Suprapubic skin (tissue), 4 donors: ENCODE measurements at places on chromosomes 7 and 10.

DNA sequence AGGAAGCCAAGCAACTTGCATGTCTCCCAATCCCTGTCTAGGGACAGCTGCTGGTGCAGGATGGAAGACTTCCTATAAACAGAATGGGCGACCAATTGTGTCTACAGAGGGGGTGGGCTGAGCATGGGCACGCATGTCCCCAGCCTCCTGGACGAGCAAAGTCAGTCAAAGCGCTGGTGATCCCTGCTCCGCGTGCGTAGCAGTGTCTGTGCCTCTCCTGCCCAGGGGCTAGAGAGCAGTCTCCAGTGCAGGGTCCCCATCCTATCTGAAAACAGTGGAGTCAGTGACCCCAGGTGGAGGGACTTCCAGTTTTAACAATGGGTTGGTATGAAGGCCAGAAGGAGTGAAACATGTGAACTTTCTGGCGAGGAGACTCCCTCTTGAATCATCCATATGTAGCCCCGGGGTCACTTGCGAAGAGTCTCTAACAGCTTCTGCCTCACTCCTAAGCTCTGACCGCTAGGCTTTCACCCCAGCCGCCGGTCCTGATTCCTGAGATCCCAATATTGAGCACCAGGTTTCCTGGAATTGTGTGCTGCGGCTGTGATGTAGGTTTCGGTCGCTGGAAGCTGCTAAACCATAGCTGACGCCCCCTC lies 714 bp upstream of the CASP2 start:
- H3K4me3 ChIP-seq, result peak overlapping the region; percentile 84
- no peak for DNase-seq

DNA sequence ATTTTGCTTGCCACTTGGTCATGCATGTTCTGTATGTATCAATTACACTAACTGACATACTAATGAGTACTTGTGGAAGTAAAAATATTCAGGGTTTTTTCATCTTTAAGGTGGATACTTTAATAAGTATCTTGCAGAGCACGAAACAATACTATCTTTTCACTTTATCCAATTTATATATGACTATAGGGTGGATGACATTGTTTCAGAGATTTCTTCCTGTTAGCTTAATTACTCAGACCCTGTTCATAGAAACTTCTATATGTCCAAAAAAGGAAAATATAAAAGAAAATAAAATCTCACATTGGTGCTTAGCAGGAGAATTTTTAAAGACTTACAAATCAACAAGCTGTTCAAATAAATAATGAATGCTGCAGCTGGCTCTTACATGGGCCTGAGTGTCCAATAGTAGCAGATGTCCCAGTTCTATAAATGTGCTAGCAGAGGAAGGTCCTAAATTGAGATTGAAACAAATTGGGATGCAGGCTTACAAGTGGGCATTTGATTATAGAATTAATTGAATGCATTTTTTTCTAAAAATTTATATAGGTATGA lies 91.5 kb upstream of the THSD7A start:
- no peaks in the 10 kb centered on the region for H3K36me3 ChIP-seq
- H3K4me1 ChIP-seq, result no peaks in the 10 kb centered on the region
- H3K27ac ChIP-seq, result no peak overlapping the region
- H3K4me3 ChIP-seq, result no peak overlapping the region
- no peak for DNase-seq
- no peaks in the 10 kb centered on the region for H3K27me3 ChIP-seq

DNA sequence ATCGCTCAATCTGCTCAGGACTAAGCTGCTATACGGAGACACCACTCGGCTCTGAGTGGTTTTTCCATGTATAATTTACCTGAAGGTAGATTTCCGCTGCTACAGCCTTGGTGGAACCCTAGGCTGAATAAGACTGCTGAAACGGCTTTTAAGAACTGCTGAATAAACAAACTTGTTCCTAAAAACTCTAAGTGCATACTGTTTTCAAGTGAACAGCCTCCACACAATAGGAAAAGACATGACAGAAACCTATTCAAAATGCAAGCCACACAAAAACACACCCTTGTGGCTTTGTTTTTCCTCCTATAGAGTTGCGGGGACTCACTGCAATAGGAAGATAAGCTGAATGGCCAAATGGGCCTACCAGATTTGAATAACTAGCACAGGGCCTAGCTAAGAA lies 117.2 kb downstream of the UBE2H start:
- H3K27ac ChIP-seq, result no peak overlapping the region
- H3K36me3 ChIP-seq, result peaks cover 39% of the 10 kb centered on the region
- H3K27me3 ChIP-seq, result no peaks in the 10 kb centered on the region
- no peak for DNase-seq

GRCh38 chr10:131049016-131049415 lies 262.5 kb downstream of the TCERG1L start:
- no peak overlapping the region for H3K4me3 ChIP-seq
- H3K4me1 ChIP-seq, result no peaks in the 10 kb centered on the region
- H3K36me3 ChIP-seq, result no peaks in the 10 kb centered on the region
- peaks cover 27% of the 10 kb centered on the region for H3K27me3 ChIP-seq
- no peak overlapping the region for H3K27ac ChIP-seq

GRCh38 chr7:137591421-137591837 lies 247.9 kb upstream of the PTN start:
- H3K36me3 ChIP-seq, result no peaks in the 10 kb centered on the region
- no peak for DNase-seq
- H3K4me3 ChIP-seq, result no peak overlapping the region
- H3K4me1 ChIP-seq, result no peaks in the 10 kb centered on the region

DNA sequence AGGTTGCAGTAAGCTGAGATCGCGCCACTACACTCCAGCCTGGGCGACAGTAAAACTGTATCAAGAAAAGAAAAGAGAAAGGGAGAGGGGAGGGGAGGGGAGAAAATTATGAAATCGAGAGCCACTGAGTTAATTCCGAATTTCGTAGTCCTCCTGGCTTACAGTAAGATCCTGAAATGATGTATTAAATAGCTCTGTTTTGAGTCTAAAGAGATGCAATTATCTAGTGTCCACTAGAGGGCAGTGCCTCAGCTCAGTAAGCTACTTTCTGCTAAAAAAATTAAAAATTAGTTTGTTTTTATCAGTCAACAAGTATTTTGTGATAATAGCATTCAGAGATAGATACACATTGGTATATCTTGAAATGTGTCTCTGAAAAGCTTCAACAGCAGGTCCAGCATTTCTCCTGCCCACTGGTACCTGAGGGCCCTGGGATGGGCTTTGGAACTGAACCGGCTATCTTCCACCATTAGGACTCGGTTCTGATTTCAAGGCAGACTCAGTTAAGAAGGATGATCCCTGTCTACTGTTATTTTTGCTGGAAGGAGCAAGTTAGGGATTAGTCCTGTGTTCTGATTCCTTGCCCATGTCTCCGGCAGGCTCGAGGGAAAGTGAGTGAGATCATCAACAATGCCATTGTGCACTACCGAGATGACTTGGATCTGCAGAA lies 19.5 kb downstream of the TSPAN33 start:
- no peak overlapping the region for H3K27ac ChIP-seq
- peaks cover 10% of the 10 kb centered on the region for H3K4me1 ChIP-seq
- no peaks in the 10 kb centered on the region for H3K36me3 ChIP-seq
- H3K4me3 ChIP-seq, result no peak overlapping the region

GRCh38 chr10:77201135-77202106 lies 436.2 kb downstream of the KCNMA1 start:
- H3K36me3 ChIP-seq, result no peaks in the 10 kb centered on the region
- H3K27me3 ChIP-seq, result peaks cover 13% of the 10 kb centered on the region
- no peak overlapping the region for H3K27ac ChIP-seq
- H3K4me3 ChIP-seq, result no peak overlapping the region
- H3K4me1 ChIP-seq, result no peaks in the 10 kb centered on the region

- H3K36me3 ChIP-seq, result no peaks in the 10 kb centered on the region
- peak; percentile 70 for DNase-seq
- H3K4me1 ChIP-seq, result peaks cover 20% of the 10 kb centered on the region
- H3K4me3 ChIP-seq, result peak overlapping the region; percentile 52
- peaks cover 43% of the 10 kb centered on the region for H3K27me3 ChIP-seq
Measured at GRCh38 chr10:51073453-51074237, 642 bp upstream of the PRKG1 start.

DNA sequence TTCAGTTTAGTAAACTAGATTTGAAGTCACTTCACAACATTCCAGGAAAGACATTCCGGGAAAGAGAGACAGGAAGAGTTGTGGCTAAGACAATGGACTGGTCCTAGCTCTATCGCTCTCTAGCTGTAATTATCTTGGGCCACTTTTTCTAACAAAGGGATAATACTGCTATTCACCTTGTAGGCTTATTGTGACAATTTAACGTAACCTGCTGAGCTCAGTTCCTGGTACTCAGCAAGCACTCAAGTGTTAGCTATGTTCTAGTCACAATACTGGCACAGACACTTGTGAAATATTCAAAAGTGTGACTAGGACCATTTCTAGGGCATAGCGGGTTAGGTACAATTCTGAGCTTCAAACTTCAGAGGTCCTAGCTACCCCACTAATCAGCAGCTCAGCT lies 12.0 kb upstream of the NRCAM start:
- no peaks in the 10 kb centered on the region for H3K27me3 ChIP-seq
- H3K27ac ChIP-seq, result no peak overlapping the region
- H3K4me3 ChIP-seq, result no peak overlapping the region
- no peak for DNase-seq
- H3K4me1 ChIP-seq, result no peaks in the 10 kb centered on the region
